A549 treated with Hydrocortisone at 1 μM for 4 hours (cell line): ENCODE measurements at places on chromosomes 11 and 22. TPM values are rescaled to one million over a fixed set of nuclear protein-coding genes. Genes with fewer than 3 reads are reported as not detected.

OR2D2 gene
- total RNA-seq: not detected in 5 replicates

CRYAB gene
- 12.5 to 26.6 TPM (median 14.3 TPM) in 5 replicates for total RNA-seq

NARS2 gene
- 14.6 to 20.6 TPM (median 17.5 TPM) in 5 replicates for total RNA-seq

PGA5 gene
- not detected in 5 replicates for total RNA-seq

GLYATL1 gene
- total RNA-seq: 0.10 TPM in 1 of 5 replicates, not detected in the others

IGSF9B gene
- total RNA-seq: 1.3 to 3.1 TPM (median 2.1 TPM) in 5 replicates

EXPH5 gene
- total RNA-seq: 0.02 to 0.05 TPM (median 0.02 TPM) in 5 replicates

OR2AT4 gene
- not detected in 5 replicates for total RNA-seq
